Gastroesophageal sphincter (tissue), 4 donors: ENCODE measurements at places on chromosomes 16 and 17. TPM values are rescaled to one million over a fixed set of nuclear protein-coding genes. Genes with fewer than 3 reads are reported as not detected.
A peak's percentile ranks its signal among the peaks of the same experiment; 100 is the strongest.

DNA sequence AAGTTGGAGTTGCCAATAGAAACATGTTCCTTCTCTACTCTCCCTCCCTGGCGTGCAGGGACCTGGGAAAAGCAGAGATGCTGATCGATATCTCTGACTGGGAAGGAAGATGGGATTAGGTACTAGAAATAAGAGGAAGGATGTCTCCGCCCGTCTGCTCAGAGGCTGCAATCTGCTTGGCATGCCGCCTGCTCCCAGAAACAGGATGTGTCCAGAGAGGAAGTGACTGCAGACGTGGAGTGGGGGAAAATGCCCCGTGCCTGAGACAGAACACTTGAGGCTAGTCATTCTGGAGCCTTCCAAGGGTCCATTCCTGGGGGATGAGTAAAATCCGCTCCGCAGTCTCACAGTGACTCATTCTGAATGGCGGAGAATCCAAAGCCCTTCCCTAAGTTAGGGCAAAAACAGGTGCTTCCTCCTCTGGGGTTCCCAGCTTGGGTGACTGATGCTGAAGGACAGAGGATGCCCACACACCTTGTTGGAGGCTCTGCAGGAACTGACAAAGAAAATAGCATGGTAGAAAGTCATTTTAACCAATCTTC lies 45.0 kb upstream of the SMURF2 start:
- ATAC-seq, result peak; percentile 94

- no peak for ATAC-seq
Observed at GRCh38 chr16:80717611-80718010, 86.8 kb downstream of the CDYL2 start.

GRCh38 chr16:28951410-28951943 lies 740 bp downstream of the NFATC2IP start:
- ATAC-seq, result no peak

DNA sequence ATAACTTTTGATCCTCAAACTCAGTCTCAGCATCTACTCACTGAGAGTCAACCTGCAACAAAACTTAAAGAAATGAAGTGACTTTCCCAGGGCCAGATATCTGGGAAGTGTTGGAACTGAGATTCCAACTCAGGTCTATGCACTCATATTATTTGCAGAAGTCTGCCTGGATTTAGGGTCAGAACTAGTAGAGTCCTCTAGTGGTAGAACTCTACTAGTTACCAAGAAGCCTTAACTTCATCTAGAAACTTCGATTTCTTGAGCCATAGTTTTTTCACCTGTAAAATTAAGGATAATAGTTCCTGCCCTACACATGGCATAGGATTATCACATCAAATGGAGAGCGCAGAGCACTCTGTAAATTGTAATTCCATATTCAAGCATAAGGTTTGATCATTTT lies 23.4 kb upstream of the KRT24 start:
- ATAC-seq, result no peak

DNA sequence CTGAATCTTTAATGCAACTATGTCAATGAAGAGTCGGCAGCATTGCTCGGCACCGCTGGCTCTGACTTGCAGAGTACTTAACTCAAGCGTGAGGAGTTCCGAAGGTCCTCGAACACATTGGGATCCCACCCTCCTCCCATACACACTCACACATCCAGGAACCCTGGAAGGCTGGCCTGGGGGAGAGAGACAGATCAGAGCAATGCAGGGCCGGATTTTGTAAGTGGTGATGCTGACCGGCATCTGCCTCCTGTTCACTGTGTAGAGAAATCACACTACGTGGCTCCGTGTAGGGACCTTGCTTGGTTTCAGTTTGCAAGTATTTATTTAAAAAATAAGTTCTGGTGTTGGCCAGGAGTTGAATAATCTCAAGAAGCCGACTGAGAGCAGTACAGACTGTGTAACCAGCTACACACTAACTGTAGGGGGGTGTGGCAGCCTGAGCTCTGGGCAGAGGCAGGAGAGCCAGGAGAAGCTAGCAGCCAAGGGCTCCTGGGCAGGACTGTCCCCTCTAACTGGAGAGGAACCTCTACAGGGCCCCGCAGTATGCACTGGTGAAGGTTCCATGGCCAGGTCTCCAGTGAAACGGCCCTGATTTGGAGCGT lies 190.2 kb upstream of the TNRC6C start:
- ATAC-seq, result peak; percentile 46

- ATAC-seq, result no peak
Observed at GRCh38 chr17:50834429-50835300, 721 bp upstream of the WFIKKN2 start.

DNA sequence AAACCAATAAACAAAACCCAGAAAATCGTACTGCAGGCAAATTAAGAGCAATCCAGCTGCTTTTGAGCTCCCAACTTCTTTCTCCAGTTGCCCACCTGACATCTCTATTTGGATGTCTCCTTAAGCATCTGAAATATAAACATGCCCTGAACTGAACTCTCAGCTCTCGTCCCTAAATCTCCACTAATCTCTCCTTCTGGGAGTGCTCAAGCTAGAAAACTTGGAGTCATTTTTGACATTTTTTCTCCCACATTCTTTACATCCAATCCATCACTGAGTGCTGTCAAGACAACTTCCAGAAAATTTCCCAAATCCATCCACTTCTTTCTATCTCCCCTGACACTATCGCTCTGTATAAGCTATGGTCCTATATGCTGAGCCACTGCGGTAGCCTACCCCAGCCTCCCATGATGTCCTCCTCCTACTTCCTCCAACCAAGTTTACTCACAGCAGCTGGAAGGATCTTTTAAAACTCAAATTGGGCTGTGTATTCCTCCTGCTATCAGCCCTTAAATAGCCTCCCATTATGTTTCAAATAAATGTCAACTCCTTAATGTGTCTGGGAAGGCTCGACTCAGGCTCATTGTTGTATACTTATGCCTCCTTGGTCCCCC lies 53.1 kb downstream of the HS3ST3B1 start:
- ATAC-seq, result no peak

DNA sequence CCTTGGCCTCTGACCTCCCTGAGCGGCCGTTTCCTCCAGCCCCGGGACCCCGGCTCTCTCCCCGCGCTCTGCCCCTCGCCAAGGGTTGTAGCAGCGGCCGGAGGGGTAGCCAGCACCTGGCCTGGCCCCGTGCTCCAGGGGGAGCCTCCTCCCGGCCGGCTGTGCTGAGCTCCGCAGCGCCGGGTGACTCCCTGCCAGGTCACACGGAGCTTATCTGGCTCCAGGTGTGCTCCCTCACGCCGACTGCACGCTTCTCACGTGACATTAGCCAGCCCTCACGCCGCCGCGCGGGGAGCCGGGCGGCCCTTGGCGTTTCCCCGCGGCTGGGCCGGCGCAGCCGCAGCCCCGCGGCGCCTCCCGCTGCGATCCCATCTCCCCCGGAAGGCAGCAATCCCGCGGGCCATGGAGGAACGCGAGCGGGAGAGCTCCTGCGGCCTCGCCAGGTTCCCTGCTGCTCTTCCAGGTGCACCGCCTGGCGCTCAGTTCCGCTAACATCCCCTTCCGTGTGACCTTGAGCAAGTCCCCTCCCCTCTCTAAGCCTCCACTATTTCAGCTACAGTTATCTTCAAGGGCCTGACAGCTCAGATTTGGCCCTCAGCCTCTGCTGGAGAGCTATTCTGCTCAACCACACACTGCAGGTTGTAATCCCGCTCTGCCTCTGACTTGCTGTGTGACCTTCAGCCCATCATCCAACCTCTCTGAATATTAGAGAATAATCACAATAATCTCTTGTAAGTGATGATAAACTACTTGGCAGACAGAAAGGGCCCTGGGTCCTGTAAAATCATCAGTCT lies 3.4 kb downstream of the MYO18A start:
- ATAC-seq, result peak; percentile 45

DNA sequence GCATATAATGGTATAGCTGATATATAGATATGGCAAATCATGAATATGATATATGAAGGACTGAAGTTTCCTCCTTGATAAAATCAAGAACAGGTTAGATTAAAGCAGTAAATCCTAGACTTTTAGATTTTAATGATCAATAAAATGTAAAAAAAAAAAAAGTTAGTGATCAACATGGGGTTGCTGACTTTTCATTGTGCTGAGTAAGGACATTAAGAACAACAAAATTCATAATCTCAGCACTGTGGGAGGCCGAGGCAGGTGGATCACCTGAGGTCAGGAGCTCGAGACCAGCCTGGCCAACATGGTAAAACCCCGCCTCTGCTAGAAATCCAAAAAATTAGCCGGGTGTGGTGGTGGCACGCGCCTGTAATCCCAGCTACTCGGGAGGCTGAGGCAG lies 10.4 kb upstream of the CHD3 start:
- ATAC-seq, result no peak

GRCh38 chr17:55585629-55586028 lies 74.4 kb upstream of the SMIM36 start:
- ATAC-seq, result no peak

GRCh38 chr16:77807021-77807420 lies 18.7 kb downstream of the VAT1L start:
- ATAC-seq, result no peak

DNA sequence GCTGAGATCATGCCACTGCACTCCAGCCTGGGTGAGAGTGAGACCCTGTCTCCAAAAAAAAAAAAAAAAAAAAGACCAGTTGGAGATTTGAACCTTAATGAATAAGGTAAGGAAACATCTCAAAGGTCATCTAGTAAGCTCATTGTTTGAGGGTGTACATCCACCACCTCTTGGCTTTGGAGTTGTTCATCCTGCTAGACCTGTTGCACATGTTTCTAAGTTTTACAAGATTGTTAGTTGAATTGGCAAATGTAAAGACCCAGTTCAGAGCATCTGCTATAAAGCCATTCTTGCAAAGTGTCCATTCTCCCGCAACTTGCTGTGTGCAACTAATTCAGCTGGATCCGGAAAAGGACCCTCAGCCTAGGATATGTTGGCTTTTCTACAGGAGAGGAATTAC lies 1.5 kb downstream of the PSMD7 start:
- ATAC-seq, result no peak

DNA sequence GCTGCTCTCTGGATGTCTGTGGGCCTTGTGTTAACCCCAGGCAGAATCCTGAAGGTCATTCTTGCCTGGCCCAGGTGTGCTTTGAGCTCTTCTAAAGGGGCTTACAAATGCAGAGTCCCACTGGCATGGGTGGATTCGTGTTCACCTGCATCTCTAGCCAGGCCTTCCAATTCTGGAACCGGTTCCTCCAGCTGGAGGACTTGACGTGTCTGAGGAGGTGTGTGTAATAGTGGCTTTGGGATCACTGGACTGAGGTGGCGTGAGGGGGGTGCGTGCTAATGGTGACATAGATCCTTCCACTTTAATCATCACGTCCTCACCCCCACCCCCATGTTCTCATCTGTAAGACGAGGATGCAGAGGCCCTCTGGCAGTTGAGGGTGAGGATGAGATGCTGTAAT lies 4.8 kb downstream of the GSE1 start:
- no peak for ATAC-seq

GRCh38 chr17:62611292-62611691 lies 16.2 kb upstream of the MRC2 start:
- no peak for ATAC-seq

GRCh38 chr16:8588682-8589056 lies 1.6 kb downstream of the TMEM114 start:
- ATAC-seq, result no peak

DNA sequence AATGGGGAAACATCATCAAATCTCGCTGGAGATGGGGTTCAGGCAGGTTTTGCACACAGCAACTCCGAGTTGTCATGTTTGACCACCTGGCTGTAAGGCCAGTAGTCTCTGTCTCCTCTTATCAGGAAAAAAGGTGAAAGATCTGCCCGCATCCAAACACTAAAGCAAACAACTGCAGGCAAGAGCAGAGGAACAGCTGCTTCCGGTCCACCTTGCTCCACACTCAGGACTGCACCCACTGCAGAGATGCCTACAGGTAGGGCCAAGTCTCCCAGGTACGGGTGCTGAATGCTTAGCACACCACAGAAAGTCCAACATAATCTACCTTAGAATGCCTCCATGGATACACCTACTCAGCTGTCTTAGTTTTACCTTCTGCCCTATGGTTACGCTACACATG lies 7.3 kb downstream of the TEX2 start:
- ATAC-seq, result no peak

DNA sequence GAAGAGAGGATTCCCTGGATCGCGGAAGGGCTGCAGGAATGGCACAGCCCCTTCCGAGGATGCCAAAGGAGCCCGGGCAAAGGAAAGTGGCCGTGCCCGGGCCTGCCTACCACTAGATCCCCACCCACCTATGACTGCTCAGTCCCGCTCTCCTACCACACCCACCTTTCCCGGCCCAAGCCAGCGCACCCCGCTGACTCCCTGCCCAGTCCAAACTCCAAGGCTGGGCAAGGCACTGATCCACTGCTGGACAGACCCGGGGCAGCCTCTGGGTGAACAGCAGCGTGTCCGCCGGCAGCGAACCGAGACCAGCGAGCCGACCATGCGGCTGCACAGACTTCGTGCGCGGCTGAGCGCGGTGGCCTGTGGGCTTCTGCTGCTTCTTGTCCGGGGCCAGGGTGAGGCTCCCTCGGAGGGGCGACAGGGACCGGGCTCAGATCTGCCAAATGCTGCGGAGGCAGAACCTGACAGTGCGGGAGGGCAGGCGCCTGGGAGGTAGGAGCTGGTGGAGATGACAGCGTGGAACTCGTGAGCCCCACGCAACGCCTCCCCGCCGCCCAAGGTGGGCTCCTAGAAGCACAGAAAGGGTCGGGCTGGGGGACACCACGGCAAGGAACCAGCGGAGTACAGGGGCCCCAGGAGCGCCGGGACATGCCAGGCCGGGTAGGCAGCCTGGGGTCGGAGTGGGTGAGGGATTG lies at the start of gene CES2:
TSS of gene CES2 (plus strand) at position 203 of the 698 bp plus-strand sequence. CDS start at position 323, 120 bp downstream.
- peak; percentile 45 for ATAC-seq

DNA sequence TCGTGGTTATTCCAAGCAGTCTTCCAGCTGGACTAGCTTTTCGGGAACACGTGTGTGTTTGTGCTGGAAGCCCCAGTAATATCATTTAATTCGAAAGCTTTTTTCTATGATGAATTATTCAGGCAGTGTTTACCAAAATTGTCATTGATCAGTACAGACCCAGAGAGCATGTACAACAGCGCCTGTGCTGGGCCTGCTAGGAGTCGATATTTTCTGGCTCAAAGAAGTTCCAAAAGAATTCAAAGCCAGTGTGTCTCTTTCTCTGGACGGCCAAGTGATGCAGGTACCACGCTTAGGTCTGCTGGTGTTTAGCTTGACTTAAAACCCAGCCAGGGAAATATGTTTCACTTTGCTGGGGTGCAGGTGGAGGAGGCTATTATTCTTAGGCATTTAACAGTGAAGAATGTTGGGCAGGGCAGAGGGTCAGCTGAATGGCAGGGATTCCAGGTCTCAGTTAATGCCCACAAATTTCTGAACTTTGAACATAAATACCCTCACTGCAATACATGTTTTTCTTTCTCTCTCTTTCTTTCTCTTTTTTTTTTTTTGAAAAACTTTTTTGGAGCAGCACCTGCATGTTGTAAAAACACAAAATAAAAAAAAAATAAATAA lies 401.3 kb downstream of the WWOX start:
- no peak for ATAC-seq

DNA sequence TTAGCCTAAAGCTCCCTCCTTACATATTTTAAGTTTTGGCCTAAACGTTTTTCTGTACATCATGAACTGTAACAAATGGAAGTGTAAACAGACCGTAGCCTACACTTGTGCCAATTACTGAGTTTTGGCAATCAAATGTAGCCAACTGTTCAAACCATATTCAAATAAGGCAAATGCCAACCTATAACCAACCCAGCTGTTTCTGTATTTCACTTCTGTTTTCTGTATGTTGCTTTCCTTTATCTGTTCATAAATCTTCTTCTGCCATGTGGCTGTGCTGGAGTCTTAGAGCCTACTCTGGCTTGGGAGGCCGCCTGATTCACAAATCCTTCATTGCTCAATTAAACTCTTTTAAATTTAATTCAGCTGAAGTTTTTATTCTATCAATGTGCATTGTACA lies 6.9 kb upstream of the C16orf78 start:
- no peak for ATAC-seq

GRCh38 chr16:25344006-25344405 lies 86.4 kb upstream of the ZKSCAN2 start:
- no peak for ATAC-seq

The KRT12 gene
- total RNA-seq, result not detected

The PIK3R5 gene
- total RNA-seq, result 8.9 TPM

The ACSM5 gene
- total RNA-seq, result 1.3 TPM

The PIPOX gene
- total RNA-seq, result 6.2 TPM
